ENCODE measurements at places on chromosomes 6 and 20.

DNA sequence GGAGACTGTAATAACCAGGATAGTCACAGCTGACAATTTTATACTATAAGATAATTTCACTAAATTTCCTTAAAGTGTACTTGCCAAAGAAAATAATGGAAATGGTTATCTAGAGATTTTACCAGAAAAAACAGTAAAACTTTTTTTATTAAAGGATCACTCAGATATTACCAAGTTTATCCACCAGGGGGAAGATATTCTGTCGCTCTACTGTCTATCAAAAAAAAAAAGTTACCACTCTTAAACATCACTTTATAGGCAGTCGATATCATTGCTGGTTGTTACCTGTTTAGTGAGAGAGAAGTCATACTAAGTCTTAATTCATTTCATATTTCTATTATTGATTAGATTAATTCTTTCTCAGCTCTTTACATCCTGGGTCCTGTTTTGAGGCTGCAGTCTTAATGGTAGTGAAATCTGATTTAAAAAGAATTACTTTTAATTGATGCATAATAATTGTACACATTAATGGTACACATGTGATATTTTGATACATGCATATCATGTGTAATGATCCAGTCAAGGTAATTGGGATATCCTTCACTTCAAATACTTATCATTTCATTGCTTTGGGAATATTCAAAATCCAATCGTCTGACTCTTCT lies 18.9 kb downstream of the L3MBTL3 start:
- peaks cover 3% of the 10 kb centered on the region for H3K36me3 ChIP-seq
- H3K27ac ChIP-seq, result no peak overlapping the region
- H3K27me3 ChIP-seq, result no peaks in the 10 kb centered on the region

GRCh38 chr6:168376811-168377483 lies 57.4 kb upstream of the DACT2 start:
- H3K4me3 ChIP-seq, result peak overlapping the region; percentile 14
- peaks cover 3% of the 10 kb centered on the region for H3K27me3 ChIP-seq
- peaks cover 1% of the 10 kb centered on the region for H3K4me1 ChIP-seq

- no peaks in the 10 kb centered on the region for H3K36me3 ChIP-seq
- H3K27ac ChIP-seq, result no peak overlapping the region
- DNase-seq, result no peak
- peaks cover 2% of the 10 kb centered on the region for H3K4me1 ChIP-seq
- no peak overlapping the region for H3K4me3 ChIP-seq
- no peaks in the 10 kb centered on the region for H3K27me3 ChIP-seq
Observed at GRCh38 chr6:141026504-141026903, 1106.2 kb upstream of the GJE1 start.

DNA sequence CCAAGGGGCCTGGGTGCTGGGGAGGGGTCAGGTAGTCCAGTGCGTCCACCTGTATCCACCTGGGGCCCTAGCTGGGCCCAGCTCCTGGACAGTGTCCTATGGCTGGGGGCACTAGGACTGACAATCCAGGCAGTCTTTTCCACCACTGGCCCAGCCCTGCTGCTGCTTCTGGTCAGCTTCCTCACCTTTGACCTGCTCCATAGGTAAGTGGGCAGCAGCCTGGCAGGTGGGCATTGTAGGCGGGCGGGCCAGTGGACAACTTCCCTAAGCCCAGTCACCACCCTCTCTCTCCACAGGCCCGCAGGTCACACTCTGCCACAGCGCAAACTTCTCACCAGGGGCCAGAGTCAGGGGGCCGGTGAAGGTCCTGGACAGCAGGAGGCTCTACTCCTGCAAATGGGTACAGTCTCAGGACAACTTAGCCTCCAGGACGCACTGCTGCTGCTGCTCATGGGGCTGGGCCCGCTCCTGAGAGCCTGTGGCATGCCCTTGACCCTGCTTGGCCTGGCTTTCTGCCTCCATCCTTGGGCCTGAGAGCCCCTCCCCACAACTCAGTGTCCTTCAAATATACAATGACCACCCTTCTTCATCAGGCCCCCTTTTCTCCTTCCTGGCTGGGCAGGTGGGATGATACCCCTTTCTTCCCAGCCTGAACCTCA lies 584 bp downstream of the C20orf141 start:
- no peaks in the 10 kb centered on the region for H3K36me3 ChIP-seq
- H3K4me3 ChIP-seq, result peak overlapping the region; percentile 31
- peak overlapping the region; percentile 55 for H3K27ac ChIP-seq
- DNase-seq, result no peak

DNA sequence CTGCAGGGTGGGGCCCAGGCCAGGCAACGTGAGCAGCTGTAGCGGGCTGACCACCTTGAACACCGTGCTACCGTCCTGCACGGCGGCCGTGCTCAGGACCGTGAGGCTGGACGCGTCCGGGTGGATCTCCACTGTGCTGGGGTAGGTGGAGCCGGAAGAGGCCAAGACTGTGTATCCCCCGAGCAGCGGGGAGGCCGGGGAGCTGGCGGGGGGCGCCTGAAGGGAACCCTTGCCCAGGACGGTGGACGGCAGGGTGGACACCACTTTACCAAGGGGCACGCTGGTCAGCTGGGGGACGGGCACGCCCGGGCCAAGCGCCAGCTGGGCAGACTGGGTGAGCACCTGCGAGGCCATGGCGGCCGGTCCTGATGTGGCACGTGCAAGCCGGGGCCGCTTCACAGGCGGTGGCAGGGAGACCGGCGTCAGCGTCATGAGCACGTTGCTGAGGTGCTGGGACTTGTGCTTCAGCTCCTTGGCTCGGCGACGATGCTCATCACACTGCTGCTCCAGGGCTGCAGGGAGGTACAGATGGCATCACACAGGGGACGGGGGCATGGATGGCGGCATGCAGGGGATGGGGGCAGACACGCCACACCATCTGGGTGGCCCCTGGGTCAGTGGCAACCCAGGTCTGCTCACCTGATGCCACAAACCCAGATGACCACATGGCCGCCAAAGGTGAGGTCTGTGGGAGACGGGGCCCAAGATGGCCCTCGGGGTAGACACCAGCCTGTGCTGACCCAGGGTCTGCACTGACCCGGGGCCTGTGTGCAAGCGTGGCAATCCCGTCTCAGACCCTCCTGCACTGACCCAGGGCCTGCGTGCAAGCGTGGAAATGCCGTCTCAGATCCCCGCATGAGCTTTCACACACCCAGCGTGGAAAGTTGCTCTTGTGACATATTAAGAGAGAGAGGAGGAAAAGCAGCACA lies 16.4 kb upstream of the HELZ2 start:
- peaks cover 6% of the 10 kb centered on the region for H3K4me1 ChIP-seq
- H3K27me3 ChIP-seq, result no peaks in the 10 kb centered on the region
- H3K27ac ChIP-seq, result no peak overlapping the region
- H3K36me3 ChIP-seq, result peaks cover 31% of the 10 kb centered on the region

GRCh38 chr20:62506087-62506486 lies 30.3 kb upstream of the GATA5 start:
- no peaks in the 10 kb centered on the region for H3K36me3 ChIP-seq
- H3K4me3 ChIP-seq, result no peak overlapping the region
- no peaks in the 10 kb centered on the region for H3K27me3 ChIP-seq
- H3K4me1 ChIP-seq, result peaks cover 19% of the 10 kb centered on the region
- no peak for DNase-seq

DNA sequence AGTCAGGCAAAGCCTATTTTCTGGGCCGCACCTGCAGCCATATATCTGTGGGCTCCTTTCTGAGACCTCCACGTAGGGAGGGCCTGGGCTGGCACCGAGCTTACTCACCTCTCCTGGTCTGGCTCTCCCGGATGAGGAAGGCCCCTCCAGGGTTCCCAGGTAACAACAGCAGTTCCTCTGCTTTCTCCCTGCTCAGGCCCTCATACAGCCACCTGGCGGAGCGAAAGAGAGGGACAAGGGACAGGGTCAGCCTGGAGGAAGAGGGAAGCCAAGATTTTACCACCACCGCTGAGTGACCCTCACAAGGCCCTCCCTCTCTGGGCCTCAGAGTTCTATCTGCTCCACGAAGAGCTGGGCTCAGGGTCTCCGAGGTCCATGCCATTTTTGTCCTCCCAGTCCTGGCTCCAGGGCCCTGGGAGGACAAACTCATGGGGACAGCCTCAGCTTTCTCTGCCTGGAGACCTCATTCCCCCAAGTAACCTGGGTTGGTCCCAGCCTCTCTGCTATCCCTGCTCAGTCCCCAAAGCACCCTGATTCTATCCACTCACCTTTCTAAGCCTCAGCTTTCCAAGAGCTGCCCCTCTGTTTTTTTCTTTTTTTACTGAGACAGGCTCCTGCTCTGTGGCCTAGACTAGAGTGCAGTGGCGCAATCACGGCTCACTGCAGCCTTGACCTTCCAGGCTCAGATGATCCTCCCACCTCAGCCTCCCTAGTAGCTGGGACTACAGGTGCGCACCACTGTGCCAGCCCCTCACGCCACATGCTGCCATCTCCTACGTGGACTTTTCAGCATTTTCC lies 13.3 kb downstream of the SLA2 start:
- no peaks in the 10 kb centered on the region for H3K36me3 ChIP-seq
- peaks cover 9% of the 10 kb centered on the region for H3K4me1 ChIP-seq
- H3K4me3 ChIP-seq, result no peak overlapping the region
- H3K27ac ChIP-seq, result no peak overlapping the region

GRCh38 chr6:18209539-18210197 lies 54.4 kb downstream of the KDM1B start:
- peaks cover 27% of the 10 kb centered on the region for H3K36me3 ChIP-seq
- H3K4me3 ChIP-seq, result no peak overlapping the region
- no peaks in the 10 kb centered on the region for H3K27me3 ChIP-seq
- H3K4me1 ChIP-seq, result no peaks in the 10 kb centered on the region
- no peak overlapping the region for H3K27ac ChIP-seq

GRCh38 chr6:142846459-142846831 lies 98.5 kb downstream of the HIVEP2 start:
- DNase-seq, result peak; percentile 85
- H3K27me3 ChIP-seq, result no peaks in the 10 kb centered on the region
- peak overlapping the region; percentile 67 for H3K4me3 ChIP-seq
- H3K4me1 ChIP-seq, result peaks cover 13% of the 10 kb centered on the region

DNA sequence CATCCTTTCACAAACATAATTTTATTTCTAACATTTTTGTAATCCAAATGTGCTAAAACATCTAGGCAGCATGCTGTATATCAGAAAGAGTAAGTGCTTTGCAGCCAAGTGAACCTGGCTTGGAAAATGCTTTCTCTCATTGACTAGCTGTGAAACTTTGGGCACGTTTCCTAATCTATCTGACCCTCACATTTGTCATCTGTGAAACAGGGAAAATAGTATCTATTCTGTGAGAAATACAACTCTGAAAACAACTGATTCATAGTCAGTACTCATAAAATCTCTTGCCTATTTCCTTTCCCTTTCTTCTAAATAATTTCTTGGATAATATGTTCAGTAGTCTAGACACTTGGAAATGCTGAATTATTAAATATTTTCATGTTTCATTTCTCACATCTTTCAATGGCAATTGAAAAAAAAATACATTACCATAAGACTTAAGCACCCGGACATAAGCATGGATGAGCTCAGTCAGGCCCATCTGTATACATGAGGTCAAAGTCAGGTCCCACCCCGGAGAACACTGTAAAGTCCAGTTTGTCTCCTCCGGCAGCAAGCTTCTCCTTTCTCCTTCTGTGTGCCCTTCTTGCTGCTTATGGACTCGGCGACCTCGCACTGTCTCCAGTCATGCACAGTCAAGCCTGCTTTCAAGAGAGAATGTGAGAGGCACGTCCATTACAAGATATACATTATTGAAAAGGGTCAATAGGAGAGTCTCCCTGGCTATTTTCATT lies 455.0 kb upstream of the SOX4 start:
- H3K4me3 ChIP-seq, result no peak overlapping the region
- H3K27me3 ChIP-seq, result no peaks in the 10 kb centered on the region
- H3K4me1 ChIP-seq, result no peaks in the 10 kb centered on the region
- DNase-seq, result peak; percentile 40
- no peaks in the 10 kb centered on the region for H3K36me3 ChIP-seq

DNA sequence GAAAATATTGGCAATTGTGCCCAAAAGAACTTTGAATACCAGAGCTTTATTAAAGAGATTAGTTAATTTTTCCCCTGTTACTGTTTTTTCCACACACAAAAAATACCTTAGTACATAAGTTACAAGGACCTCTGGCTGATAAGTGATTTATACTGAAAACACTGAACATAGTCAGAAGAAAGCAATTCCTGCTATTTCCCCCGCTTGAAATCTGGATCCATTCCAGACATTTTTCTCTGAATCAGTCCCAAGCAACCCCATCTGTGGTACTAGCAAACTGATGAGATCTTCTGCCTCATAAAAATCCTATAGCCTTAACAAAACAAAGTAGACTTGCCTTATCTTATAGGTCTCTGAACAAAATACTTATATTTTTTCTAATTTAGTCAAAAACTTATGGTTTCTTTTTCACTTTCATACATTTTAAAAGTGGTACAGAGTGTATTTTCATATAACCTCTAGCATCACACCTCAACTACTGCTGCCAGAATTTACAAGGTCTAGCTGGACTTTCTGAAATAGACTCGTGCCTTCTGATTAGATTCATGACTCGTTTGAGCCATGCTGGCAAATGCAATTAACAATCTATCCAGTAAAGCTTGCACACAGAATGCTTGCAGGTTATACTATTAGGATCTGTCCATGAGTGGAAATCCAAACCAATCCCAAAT lies 111.9 kb downstream of the TBX18 start:
- peak; percentile 72 for DNase-seq
- H3K4me1 ChIP-seq, result peaks cover 2% of the 10 kb centered on the region

DNA sequence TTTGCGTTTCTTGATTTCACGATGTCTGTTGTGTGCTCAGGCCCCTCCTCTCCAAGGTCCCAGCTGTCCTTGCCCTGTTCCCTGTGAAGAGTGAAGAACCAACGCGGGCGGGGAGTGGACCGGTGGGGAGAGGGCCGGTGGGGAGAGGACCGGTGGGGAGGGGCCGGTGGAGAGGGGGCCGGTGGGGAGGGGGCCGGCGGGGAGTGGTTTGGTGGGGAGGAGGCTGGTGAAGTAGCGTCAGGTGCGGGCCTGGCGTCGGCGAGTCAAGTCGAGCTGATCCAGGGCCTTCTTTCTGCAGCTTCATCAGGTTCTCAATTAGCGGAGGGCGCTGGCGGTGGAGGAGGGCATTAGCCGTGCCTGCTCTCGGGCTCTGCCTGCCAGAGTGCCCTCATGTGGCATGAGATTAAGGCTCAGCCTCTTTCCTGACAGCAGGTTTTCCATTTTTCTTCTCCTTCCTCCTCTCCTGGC lies 21.2 kb upstream of the BHLHE23 start:
- DNase-seq, result no peak
- no peak overlapping the region for H3K4me3 ChIP-seq
- H3K36me3 ChIP-seq, result no peaks in the 10 kb centered on the region

GRCh38 chr6:76814496-76815458 lies 648.5 kb downstream of the HTR1B start:
- DNase-seq, result peak; percentile 49
- no peaks in the 10 kb centered on the region for H3K4me1 ChIP-seq
- no peaks in the 10 kb centered on the region for H3K27me3 ChIP-seq

DNA sequence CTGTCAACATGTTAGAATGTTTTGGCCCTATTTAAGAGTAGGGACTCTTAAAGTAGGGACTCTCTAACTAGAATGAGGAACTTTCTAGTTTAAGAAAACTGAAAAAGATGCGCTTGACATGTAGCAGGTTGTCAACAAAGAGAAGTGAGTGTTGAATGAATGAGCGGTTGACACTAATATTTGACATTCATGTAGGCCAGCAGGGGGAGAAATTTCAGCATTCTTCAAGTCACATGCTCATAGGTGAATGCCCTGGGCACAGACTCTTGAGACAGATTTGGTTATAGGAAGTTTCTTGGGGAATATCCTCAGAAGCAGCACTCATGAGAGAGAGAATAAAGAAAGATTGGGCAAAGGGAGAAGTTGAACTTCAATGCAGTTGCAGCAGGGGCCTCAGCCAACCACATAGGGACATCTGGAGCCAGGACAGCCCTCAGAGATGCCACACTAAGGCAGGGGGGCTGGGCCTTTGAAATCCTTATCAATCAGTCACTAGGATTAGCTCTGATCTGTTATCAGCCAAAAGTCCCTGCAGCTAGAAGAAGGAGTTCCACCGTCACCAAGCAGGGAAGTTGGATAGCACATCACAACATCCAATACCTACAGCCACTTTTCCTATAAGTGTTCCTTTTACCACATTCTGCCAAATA lies 145.1 kb upstream of the FKBP1C start:
- no peak overlapping the region for H3K27ac ChIP-seq
- no peak overlapping the region for H3K4me3 ChIP-seq
- no peaks in the 10 kb centered on the region for H3K27me3 ChIP-seq
- no peaks in the 10 kb centered on the region for H3K36me3 ChIP-seq

Measured in mesenchymal stem cell (in vitro differentiated cells and primary cell).